ENCODE measurements at places on chromosomes 3 and 15.

DNA sequence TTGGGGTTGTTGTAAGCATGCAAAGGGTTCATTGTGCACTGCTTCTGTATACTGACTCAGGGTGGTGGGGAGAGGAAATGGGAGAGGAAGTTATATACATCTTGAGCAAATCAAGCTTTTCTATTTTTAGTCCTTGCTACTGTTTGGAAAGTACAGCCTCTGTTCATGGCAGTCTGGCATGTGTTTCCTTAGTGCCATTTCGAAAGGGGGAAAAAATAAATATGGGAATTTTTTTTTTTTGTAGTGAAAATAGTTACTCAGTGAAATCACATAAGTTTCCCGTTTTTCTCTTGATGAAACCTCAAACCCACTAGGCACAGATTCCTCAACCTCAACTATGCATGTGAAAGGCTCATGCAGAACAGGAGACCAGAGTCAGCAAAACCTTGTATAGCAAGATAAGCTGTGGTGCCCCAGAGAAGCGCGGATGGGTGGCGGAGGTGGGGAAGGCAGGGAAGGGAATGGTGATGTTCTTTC lies 353.3 kb downstream of the LPP start:
- no peak for DNase-seq

GRCh38 chr3:129312671-129313414 lies 34.2 kb downstream of the HMCES start:
- no peak for DNase-seq

DNA sequence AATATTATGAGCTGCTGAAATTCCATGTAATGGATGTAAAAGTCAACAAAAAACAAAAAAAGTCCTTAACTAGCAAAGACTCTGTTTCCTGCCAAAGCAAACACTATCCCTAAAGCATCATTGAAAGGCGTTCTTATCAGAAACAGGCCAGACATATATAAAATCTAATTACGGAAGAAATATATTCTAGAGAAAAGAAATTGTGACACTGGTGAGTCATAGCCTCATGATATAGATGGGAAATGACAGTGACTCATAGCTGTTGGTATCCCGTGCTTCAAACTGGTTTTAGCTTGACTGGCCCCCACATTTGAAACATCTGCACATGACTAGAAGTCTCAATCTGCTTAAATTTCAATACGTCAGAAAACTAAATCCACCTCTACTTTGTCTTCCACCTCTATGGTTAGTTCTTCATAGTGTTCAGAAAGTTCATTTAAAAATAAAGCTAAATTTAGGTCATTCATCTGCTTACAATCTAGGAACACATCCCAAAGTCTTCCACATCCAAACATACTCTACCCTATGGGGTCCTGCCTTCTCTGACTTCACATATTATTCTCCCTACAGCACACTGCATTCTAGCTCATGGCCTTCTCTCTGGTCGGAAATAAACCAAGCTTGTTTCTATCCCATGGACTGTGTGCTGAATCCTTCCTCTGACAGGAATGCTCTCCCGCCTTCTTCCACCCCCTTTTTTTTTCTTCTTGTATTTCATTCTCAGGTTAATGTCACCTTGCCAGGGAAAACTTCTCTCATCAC lies 456.3 kb upstream of the ARRDC4 start:
- DNase-seq = no peak

- no peak for DNase-seq
These were observed 681.2 kb upstream of the GRM7 start for GRCh38 chr3:6179761-6180160.

- no peak for DNase-seq
These were observed 10.2 kb upstream of the ITPKA start for GRCh38 chr15:41483519-41483918.

GRCh38 chr15:85142312-85142711 lies 160.7 kb downstream of the PDE8A start:
- DNase-seq = no peak
